ENCODE measurements at places on chromosomes 4 and X.

GRCh38 chrX:46904626-46905025 is 7.6 kb upstream of the JADE3 start:
- no peak for DNase-seq

DNA sequence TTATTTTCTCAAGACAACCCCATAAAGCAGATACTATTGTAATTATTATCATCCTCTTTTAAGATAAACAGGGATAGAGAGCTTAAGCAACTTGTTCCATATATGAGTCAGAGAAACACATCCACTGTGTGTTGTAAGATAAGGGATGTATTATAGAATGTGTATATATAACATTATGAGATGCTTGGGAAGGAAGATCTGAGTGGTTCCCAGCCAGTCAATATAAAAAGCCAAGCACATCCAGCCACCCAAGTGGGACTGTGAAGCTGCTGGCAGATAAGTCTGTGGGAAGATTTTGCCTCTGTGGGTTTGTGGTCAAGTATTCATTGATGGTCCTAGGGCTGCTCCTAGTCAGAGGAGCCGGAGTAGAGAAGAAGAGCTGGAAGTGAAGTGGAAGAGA is 16.5 kb upstream of the BMPR1B start:
- DNase-seq: no peak

DNA sequence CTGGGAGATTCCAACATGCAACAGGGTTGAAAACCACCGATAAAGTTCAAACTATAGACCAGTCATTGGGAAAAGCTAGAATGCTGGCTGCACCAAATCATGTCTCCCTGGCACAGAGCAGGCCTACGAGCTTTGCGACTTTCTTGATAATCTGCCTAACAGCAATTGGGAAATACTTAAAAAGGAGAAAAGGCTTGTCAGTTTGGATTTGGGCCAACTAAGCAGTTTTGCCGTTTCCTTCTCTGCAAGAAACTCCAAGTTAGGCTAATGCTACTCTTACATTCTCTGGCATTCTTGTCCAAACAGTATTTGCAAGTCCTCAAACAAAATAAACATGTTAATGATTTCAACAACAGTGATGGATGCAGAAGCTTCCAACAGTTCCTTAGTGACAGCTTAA is 87.9 kb downstream of the PDK3 start:
- DNase-seq: no peak

DNA sequence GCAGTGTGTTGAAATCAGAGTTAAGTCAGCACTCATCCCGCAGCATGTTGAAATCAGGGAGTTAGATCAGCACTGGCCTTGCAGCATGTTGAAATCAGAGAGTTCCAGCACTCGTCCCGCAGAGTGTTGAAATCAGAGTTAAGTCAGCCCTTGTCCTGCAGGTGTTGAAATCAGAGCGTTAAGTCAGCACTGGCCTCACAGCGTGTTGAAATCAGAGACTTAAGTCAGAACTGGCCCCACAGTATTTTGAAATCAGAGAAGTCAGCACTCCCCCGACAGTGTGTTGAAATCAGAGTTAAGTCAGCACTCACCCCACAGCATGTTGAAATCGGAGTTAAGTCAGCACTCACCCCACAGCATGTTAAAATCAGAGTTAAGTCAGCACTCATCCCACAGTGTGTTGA is 10.9 kb upstream of the UVSSA start:
- no peak for DNase-seq

DNA sequence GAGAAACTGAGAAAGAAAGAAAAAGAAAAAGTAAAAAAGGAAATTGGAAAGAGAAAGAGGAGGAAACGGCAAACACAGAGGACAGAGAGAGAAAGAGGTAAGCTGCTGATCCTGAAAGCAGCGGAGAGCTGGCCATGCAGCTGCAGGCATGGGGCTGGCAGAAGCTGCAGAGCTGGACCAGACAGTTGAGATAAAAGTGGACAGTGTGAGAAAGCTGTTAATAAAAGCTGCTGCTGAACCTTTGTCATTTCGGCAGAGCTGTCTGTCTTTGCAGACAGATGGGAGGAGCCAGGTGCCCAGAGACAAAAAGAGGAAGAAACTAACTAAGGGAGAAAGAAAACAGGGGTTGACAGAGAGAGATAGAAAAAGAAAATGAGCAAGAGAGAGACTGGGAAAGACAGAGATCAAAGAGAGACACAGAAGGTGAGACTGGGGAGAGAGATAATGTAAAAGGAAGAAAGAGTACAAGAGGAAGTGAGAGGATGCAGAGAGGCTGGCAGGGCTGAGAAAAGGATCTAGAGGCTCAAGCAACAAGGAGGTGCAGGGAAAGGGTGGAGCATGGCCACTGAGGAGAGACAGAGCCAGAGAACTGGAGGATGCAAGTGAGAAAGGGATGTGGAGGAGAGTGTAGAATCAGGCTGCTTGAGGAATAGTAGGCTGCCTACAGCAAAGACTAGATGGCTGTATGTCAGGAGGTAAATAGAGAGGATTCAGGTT is 376.8 kb upstream of the FGF16 start:
- DNase-seq: no peak

DNA sequence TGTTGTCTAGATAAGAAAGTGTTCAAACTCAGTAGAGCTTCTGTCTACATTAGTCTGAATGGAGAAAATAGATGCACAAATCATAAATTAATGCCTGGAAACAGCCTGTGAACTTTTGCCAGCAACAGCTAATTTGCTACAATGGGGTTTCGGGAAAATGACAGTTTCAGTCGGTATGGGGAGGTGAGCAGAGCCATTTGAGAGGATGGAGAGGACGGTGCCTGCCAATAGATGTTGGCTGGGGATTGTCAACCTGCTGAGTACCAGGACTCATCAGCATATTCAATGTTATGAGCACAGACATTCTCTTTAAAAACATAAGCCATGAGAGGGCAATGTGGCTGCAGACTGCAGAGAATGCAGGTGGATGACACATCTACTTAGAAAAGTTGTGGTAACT is 230.3 kb upstream of the PCDH18 start:
- no peak for DNase-seq

GRCh38 chr4:107736924-107737448 is 17.0 kb upstream of the PAPSS1 start:
- no peak for DNase-seq

DNA sequence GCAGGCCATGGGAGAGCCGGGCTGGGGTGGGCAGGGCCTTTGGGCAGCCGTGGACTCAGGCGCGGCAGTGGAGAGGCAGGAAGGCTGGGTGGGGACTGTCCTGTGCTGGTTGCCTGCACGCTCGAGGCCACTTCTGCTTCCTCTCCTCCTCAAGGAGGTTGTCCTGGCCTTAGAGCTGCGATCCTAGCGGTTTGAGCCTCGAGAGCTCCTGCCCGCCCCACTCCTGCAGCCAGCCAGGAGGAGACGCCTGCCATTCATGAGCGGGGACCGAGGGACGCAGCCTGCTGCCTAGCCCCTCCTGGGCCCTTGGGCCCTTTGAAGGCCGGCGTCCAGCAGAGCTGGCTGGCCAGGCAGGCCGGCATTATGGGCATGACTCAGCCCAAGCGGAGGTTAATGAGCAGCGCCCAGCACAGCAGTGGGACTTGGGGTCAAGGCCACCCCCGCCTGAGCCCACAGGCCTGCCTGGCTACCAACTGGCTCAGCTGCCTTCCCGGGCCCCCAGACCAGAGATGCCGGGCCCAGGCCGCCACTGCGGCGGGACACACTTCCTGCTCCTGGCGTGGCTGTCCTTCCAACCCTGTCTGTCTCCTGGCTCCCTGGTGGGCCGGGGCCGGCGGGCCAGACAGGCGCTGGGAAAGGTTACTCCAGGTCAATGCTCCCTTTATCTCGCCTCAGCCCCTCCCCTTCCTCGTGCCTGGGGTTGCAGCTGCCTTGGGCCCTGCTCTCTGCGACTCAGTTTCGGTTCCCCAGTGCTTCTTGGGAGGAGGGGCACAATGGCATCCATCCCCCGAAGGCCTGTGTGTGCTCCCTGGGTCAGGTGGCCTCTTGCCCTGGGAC is 1.8 kb downstream of the ABCD1 start:
- no peak for DNase-seq

- no peak for DNase-seq
Measured at GRCh38 chr4:184383497-184384055, 90.8 kb downstream of the IRF2 start.

DNA sequence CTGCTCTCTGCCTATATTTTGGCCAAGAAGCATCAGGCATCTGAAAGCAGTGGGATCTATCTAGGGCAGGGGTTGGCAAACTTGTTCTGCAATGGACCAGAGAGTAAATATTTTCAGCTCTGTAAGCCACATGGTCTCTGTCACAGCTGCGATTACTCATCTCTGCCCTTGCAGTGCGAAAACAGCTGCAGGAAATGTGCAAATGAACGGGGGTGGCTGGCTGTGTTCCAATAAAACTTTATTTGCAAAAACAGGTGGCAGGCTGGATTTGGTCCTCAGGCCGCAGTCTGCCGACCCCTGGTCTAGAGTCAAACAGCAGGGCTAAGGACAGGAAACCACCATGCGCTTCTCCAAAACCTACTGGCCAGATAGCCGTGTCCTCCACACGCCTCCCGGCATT is 48.6 kb downstream of the ACOX3 start:
- peak; percentile 42 for DNase-seq

DNA sequence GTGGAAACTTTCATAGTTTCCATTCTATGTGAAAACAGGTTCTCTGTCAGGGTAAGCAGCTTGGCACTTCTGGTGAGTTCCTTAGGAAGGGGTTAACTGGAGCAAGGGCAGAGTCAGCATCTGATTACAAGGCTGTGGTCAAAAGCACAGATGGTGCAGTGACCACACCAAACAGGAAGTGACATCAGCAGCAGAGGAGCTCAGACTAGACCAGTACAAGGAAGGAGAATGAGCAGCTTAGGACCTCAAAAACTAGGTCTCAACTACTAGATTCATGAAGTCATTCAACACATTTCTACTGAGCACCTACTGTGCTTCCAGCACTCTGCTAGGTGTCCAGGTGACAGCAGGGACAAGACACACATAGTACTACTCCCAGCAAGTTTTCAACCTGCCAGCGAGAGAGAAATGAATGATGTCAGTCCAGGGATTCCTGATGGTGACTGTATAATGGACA is 130.2 kb downstream of the AMELX start:
- DNase-seq: no peak

GRCh38 chr4:132642016-132642817 is 506.9 kb upstream of the PCDH10 start:
- DNase-seq: no peak

- no peak for DNase-seq
Measured at GRCh38 chrX:120604361-120604782, 471 bp downstream of the MCTS1 start.

DNA sequence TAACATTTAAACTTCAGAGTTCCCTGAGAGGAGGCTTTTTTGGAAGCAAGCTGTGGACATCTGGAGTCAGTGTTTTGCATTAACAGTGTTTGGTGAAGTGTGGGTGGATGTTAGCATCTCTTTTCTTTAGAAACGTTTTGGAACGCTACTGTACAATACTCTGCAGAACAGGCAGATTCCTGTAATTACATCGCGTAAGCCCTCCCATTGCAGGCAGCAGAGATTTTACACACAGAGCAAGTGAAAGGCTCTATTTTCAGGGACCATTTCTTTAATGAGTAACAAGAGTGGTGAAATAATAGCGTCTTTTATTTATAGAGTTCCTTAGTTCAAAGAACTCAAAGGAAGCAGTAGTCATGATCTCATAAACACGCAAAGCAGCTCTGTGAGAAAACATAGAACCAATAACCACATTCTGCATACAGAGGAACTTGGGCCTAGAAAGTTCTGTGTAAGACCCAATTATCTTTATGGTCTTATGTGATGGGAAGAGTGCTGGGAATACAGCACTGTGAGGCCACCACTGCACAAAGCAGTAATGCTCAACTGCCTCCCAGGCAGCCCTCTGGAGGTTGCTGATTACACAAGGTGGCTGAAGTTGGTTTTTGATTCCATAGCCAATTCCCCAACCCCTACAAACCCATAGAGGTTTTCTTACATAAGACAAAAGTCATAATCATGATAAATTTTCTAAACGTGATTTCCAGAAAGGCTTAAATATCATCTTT is 298.7 kb upstream of the EPHA5 start:
- no peak for DNase-seq

DNA sequence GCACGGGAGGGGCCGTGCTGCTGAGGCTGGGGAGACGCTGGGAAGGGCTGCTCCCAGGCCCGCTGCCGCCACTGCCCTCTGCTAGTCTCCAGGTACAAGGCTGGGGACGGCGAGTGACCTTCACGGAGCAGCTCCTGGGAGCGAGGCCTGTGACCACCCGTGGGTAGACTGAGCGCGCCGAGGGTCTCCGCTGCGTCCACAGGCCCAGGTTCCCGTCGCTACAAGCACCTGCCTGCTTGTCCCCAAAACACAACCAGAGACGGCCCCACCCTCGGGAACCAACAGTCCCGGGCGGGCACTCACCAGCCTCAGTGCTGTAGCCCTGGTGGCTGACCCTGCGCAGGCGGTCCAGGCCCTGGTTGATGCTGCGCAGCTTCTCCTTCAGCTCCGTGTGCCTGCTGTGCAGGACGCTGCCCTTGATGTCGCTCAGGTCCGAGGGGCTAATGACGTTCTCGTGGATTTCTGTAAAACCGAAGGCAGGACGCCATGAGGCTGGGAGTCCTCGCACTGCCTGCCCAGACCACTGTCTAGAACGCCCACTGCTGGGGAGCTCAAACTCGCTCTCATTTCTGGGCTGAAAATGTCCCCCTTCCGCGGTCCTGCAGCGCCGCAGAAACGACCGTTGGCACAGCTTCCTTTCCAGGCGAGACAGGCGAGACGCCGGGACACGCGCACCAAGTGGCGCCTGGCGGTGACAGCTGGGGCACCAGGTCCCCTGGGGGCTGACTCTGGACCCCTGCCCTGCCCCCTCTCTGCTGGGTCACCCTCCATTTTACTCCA is 14.3 kb downstream of the LRPAP1 start:
- DNase-seq: no peak

- no peak for DNase-seq
Measured at GRCh38 chr4:104128850-104129213, 365.9 kb downstream of the CXXC4 start.

- DNase-seq: peak; percentile 27
Measured at GRCh38 chr4:173288296-173288695, 45.9 kb downstream of the HMGB2 start.

DNA sequence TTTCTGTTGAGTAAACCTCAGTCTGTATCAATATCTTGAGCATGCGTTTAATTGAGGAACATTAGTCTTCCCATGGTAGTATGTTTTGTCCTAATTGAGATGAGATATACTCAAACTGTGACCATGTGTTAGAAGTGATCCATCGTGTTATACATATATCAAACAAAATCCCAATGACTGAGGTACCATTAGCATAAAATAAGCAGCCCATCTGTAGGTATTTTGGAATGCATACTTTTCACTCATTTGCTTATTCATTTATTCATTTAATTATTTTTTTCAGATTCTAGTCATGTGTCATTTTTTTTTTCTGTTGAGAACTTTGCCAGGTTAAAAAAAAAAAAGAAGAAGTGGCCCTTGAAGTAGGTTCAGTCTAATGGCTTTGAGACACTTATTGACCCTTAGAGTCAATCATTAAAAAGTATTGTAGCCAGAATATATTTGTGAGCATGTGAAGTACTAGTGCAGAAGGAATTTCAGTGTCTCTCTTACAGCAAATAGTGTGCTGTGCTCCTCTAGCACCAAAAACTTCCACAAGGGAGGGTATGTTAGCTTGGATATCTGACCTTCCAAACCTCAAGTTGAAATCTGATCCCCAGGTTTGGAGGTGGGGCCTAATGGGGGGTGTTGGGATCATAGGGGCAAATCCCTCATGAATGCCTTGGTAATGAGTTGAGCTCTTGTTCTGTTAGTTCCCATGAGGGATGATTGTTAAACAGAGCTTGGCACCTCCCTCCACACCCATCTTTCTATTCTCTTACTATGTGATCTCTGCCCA is 130.8 kb upstream of the NPY2R start:
- no peak for DNase-seq
